SJSA1 (cell line): ENCODE measurements at places on chromosomes 3 and 15.

DNA sequence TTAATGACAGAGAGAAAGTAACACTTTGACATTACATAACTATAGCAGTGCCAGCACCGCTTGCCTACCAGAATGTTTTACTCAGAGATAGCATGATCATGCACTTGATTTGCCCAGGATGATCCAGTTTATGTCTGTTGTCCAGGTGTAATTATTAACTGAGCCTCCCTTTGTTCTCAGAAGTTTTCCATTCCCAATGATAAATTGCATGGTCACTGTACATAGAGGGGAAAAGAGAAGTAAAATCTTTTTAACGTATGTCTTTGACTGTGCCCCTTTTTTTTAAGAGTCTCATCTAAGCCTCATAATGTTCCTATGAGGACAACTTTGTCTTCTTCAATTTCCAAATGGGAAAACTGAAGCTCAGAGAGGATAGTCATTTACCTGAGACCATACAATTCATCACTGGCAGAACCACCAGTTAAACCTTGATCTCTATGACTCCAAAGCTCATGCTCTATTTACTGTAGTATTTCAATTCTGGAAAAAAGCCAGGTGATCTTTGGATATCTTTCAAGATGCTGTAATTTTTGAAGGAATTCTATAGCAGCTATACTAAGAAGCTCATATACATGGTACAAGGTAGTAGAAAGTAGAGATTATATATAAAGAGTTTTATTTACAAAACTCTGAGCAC lies 25.1 kb downstream of the C3orf85 start:
- no peak for DNase-seq

- DNase-seq: no peak
Measured at GRCh38 chr15:65556622-65557021, 26.4 kb downstream of the HACD3 start.

DNA sequence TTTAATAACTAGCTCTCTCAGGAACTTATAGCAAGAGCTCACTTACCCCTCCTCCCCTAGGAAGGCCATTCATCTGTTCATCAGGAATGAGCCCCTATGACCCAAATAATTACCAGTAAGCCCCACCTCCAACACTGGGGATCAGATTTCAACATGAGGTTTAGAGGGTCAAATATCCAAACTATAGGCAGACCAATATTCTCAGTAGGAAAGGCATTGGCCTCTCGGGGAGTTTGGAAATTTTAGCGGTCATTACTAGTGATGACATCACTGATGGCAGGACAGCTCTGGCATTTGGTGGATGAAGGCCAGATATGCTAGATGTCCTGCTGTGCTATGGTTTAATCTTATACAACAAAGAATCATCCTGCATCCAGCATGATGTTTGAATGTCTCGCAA lies 15.2 kb upstream of the CD47 start:
- DNase-seq: no peak

DNA sequence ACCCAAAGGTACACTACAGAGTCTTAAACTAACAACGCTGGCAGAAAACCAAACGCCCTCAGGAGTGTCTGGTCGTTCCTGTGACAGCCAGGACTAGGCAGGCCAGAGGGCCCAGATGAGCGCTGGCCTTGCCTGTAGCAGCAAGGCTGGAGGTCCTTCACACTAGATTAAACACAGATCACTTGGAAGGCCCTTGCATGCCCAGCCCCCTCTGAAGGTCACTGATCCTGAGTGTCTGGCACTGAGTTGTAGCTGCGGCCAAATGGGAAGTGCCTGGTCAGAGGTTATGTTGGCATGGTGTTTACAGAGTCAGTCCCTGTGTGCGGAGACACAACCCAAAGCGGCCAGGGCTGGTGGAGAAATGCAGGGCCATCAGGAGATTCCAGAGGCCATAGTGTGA lies 58.9 kb downstream of the ZNF621 start:
- DNase-seq: no peak

DNA sequence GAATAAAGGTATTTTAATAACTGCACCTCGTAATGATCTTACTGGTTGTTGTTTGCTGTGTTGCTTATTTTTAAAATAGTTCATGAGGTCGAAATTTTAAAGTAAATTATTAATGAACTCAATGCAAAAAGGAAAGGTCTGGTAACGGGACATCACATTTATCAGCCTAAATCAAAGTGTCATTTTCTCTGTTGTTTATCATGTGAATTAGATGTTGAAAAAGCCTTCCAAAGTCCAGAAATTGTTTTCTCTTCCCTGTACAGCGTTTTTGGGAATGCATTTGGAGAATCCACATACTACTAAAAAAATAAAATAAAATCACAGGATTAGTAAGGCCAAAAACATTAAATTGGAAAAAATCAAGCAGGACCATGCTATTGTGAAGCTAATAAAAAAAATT lies 339.2 kb upstream of the NECTIN3 start:
- DNase-seq: no peak

DNA sequence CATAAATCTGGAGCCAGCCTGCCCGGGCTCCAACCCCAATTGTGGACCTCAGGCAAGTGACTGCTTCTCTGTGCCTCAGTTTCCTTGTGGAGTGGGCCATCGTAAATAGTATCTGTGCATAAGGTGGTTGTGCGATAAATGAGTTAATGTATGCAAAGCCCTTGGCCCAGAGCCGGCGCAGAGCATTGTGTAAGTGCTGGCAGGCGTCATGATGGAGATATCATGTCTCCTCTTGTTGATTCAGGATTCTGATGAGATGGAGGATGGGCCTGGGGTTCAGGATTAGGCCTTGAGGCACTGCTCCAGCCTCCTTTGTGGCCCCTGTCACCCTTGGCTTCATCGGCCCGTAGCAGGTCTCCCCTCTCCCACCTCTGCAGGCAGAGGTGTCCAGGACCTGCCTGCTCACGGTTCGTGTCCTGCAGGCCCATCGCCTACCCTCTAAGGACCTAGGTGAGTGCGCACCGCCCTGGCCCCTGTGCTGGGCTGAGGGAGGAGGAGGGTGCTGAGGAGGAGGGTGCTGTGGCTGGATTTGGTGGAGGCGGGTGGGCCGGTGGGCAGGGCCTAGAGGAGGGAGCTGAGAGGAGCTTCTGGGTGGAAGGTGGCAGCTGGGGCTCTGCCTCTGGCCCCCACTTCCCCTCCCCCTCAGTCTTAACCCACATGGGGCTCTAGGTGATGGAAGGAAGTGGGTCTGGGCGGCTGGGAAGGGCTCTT lies 1.3 kb downstream of the PLA2G4B start:
- no peak for DNase-seq

DNA sequence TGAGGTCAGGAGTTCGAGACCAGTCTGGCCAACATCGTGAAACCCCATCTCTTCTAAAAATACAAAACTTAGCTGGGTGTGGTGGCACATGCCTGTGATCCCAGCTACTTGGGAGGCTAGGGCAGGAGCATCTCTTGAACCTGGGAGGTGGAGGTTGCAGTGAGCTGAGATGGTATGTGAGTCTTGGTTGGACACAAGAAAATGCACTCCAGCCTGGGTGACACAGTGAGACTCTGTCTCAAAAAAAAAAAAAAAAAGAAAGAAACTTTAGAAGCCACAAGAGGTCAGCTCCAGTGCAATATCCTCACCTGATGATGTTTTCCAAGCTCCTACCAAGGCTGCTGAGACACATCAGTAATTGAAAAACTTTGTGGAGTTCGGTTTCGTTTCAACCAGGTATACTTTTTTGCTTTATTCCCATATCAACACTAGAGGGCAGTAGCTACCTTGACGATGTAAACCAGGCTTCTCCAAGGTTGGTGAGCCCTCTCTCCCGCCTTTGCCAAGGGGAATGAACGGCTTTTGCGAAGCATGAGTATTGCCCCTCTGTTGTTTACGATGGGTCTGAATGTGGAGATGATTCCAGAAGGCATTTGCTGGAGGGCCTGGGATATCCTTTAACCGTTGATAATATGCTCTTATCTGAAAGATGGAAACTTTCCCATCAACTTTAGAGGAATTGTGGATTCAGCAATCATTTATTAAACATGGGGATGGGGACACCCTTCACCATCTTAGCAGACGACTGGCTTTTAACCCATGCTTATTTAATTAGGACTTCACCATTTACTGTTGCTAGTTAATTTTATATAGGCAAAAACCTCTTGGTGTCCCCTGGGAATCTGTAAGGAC lies 202.8 kb downstream of the SV2B start:
- DNase-seq: no peak

DNA sequence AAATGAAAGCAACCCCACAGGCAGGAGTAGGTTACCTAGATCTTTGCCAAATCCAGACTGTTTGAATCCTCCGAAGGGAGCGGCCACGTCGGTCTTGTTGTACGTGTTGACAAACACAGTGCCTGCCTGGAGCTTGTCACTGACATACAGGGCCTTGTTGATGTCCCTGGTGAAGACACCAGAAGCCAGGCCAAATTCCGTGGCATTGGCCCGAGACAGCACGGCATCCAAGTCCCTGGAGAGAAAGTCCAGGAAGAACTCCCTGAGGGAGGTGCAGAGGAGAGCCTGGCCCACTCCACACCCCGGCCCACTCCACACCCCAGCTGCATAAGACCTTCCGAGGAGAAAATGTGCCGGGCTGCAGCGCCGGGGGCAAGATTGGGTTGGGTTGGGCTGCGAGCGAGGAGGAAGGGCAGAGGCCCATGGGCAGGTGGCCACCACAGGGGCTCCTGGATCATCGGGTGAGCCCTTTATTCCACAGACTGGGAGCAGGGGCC lies 21.8 kb upstream of the SLC41A3 start:
- DNase-seq: no peak

GRCh38 chr15:29736744-29737020 lies 85.6 kb downstream of the TJP1 start:
- DNase-seq: peak; percentile 60

DNA sequence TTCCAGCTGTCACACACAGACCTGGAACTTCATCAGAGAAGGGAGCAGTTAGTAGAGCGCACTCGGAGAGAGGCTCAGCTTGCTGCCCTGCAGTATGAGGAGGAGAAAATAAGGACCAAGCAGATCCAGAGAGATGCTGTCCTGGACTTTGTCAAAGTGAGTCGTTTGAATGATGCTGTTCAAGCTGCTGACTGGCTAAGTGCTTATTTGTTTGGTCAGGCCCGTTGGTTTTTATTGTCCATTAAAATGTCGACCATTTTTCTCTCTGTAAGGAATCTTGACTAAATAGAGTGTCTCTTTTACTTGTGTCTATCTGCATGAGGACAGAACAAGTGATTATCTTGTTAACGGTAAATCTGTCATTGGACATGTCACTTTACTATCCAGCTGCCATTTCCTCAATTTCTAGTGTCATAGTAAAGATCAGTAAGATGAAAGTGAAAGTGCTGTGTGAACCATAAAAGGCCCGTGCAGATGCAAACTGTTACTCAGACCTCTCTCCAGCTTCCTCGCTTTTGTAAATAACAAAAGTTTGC lies 56.9 kb downstream of the LRCH3 start:
- DNase-seq: peak; percentile 50

DNA sequence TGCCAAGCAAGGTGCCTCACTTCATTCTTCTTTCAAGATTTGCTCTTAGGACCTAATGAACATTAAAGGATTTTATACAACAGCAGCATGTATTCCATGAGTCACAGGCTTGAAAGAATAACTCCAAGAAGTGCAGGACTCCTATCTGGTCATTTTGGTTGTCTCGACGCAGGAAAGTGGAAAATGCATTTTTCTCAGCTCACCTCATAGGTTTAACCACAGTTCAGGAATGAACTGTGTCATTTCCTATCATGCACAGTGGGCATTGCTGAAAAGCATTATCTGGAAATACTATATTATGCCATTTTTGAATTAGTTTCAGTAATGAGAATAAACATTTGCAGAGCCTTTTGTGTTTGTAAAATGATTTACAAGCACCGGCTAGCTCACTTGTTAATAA lies 98.7 kb upstream of the BFSP2 start:
- peak; percentile 48 for DNase-seq

GRCh38 chr3:120503727-120504616 lies 53.2 kb upstream of the FSTL1 start:
- no peak for DNase-seq

DNA sequence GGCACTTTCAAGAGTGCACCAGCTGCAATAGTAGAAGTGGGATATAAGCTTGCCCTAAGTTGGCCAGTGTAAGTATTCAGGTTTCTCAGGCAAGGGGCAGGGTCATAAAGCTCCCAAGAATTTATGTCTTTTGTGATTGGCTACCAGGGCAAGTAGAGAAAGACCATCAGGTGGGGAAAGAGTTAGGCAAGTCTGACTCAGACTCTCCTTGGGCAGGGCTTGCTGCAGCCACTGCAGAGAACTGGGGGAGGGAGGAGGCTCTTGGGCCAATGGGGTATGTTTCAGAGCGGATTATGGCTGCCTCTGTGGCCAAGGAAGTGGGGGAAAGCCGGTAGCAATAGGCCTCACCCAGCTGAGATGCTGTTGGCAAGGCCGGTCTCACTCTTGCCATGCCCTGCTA lies 44.6 kb upstream of the SLC25A36 start:
- DNase-seq: no peak

DNA sequence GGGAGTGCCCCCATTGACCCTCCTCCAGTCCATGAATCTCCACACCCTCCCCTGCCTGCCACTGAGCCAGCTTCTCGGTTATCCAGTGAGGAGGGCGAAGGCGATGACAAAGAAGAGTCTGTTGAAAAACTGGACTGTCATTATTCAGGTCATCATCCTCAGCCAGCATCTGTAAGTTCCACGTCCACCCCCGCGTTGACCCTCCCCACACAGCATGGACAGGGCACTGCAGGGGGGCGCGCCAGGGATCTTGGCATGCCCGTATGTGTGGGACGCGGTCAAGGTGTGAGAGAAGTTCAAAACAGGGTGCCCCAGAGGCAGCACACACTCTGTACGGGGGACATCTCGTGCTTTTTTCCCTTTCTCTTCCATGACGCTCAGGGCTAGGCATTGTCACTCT lies 33.1 kb downstream of the PSMD6 start:
- no peak for DNase-seq

GRCh38 chr15:93758824-93759223 lies 472.5 kb upstream of the MCTP2 start:
- DNase-seq: no peak

DNA sequence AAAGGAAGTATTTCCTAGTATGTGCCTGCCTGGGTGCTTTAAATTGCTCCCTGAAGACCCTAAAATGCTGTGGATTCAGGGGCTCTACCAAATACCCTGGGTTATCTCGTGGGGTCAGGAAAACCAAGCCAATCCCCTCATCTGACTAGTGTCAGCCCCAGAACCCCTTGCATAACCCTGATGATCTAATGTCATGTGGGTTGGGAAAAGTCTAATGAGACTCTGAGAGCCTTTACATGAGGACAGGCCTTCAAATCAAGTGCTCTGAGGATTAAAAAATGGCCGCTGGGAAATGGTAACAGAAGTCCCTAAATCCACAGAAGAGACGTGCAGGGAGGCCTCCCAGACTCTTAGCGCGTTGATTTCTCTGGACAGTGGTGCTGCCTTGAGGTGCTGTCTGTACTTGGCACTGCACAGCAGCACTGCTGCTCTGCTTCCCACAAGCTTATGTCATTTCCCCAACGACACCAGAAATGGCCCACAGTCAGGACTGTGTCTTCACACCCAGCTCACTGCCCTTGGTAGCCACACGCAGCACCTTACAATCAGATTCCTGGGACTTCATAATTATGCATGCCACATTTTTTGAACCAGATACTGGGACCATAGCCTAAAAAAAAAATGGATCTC lies 16.6 kb downstream of the EIF4E3 start:
- DNase-seq: no peak

DNA sequence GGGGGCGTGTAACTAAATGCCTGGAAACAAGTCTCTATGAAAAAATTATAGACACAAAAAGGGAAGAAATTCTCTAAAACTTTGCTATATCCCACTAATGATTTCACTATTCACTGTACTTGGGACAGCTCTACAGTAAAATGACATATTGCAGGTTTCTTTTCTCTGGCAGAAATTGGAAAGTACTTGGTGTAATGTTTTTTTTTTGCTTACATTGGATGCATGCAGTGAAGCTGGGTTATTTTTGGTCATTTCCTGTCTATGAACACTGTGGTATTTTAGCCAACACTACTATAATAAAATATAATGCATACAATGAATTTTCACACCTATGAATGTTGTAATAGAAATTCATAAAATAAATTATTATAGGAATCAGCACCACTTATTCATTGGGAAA lies 109.7 kb downstream of the LRRC49 start:
- no peak for DNase-seq
